Renal pelvis (tissue), 12 donors: ENCODE measurements at places on chromosomes 12 and 14. TPM values are rescaled to one million over a fixed set of nuclear protein-coding genes. Genes with fewer than 3 reads are reported as not detected.

Gene WIF1
- polyA plus RNA-seq = 4.1 TPM

Gene AKAP3
- polyA plus RNA-seq = 3.8 TPM

Gene KRT83
- polyA plus RNA-seq = not detected

Gene NTF3
- polyA plus RNA-seq = 4.2 TPM

Gene KRT2
- polyA plus RNA-seq = not detected

Gene BMAL2
- 6.2 TPM for polyA plus RNA-seq

Gene ART4
- polyA plus RNA-seq = 0.23 TPM

Gene TCL1A
- polyA plus RNA-seq = 1.8 TPM

Gene SERPINA5
- polyA plus RNA-seq = 12.8 TPM

Gene CD69
- polyA plus RNA-seq = 1.3 TPM

Gene RILPL2
- 5.2 TPM for polyA plus RNA-seq

Gene CISTR
- not detected for polyA plus RNA-seq

Gene KLRC4
- not detected for polyA plus RNA-seq

Gene RIPK3
- 4.1 TPM for polyA plus RNA-seq

Gene ZDHHC22
- polyA plus RNA-seq = 0.64 TPM

Gene TMEM229B
- polyA plus RNA-seq = 2.8 TPM

Gene SMAGP
- 19.6 TPM for polyA plus RNA-seq

Gene INHBE
- polyA plus RNA-seq = 0.77 TPM

Gene FAM186B
- polyA plus RNA-seq = 3.9 TPM

Gene KRT4
- 0.51 TPM for polyA plus RNA-seq

Gene B4GALNT3
- polyA plus RNA-seq = 15.1 TPM

Gene BDKRB1
- 0.33 TPM for polyA plus RNA-seq

Gene RBMS2
- polyA plus RNA-seq = 47.4 TPM

Gene BBOF1
- polyA plus RNA-seq = 19.9 TPM

Gene LRRK2
- 23.0 TPM for polyA plus RNA-seq

Gene CLEC4D
- 0.49 TPM for polyA plus RNA-seq

Gene ITGB7
- polyA plus RNA-seq = 1.7 TPM

Gene RBP5
- polyA plus RNA-seq = 53.2 TPM

Gene TMEM30B
- polyA plus RNA-seq = 10.0 TPM

Gene NKX2-8
- not detected for polyA plus RNA-seq

Gene FAM90A1
- polyA plus RNA-seq = 2.7 TPM

Gene COX8C
- polyA plus RNA-seq = 0.73 TPM

Gene FAM181A
- polyA plus RNA-seq = not detected

Gene RNF31
- polyA plus RNA-seq = 53.4 TPM

Gene ACVRL1
- polyA plus RNA-seq = 37.1 TPM

Gene MFAP5
- 0.10 TPM for polyA plus RNA-seq

Gene CLEC6A
- polyA plus RNA-seq = 0.10 TPM

Gene KCNJ8
- 22.8 TPM for polyA plus RNA-seq

Gene JAG2
- 8.7 TPM for polyA plus RNA-seq

Gene NOC4L
- 16.1 TPM for polyA plus RNA-seq

Gene KLRF2
- polyA plus RNA-seq = not detected

Gene NDRG2
- polyA plus RNA-seq = 195 TPM

Gene FRMD6
- polyA plus RNA-seq = 17.9 TPM

Gene KRT82
- polyA plus RNA-seq = not detected

Gene PSMD9
- polyA plus RNA-seq = 60.2 TPM

Gene GLIPR1L2
- polyA plus RNA-seq = 3.9 TPM

Gene PRIMA1
- polyA plus RNA-seq = 1.4 TPM

Gene FKBP11
- polyA plus RNA-seq = 16.4 TPM

Gene CCDC60
- polyA plus RNA-seq = 0.19 TPM

Gene VDR
- 4.1 TPM for polyA plus RNA-seq

Gene GZMH
- not detected for polyA plus RNA-seq

Gene TAS2R7
- polyA plus RNA-seq = not detected
